ENCODE measurements at places on chromosomes 5 and 9. TPM values are rescaled to one million over a fixed set of nuclear protein-coding genes. Genes with fewer than 3 reads are reported as not detected.

The PTPRD gene
- 55.8 TPM for polyA plus RNA-seq

The C5orf24 gene
- polyA plus RNA-seq, result 70.3 TPM

The SPINK1 gene
- polyA plus RNA-seq, result not detected

The FOXI1 gene
- polyA plus RNA-seq, result not detected

The IL11RA gene
- 105 TPM for polyA plus RNA-seq

The TAF11L13 gene
- polyA plus RNA-seq, result not detected

The NR2F1-AS1 gene
- 4.8 TPM for polyA plus RNA-seq

The AIF1L gene
- polyA plus RNA-seq, result 27.8 TPM

The PCDHGB7 gene
- polyA plus RNA-seq, result 7.0 TPM

The CNTRL gene
- polyA plus RNA-seq, result 17.8 TPM

The NR5A1 gene
- polyA plus RNA-seq, result not detected

The IL4 gene
- polyA plus RNA-seq, result not detected

- DNase-seq, result no peak
These were observed 28.4 kb downstream of the PSAT1 start for GRCh38 chr9:78325343-78325742.

DNA sequence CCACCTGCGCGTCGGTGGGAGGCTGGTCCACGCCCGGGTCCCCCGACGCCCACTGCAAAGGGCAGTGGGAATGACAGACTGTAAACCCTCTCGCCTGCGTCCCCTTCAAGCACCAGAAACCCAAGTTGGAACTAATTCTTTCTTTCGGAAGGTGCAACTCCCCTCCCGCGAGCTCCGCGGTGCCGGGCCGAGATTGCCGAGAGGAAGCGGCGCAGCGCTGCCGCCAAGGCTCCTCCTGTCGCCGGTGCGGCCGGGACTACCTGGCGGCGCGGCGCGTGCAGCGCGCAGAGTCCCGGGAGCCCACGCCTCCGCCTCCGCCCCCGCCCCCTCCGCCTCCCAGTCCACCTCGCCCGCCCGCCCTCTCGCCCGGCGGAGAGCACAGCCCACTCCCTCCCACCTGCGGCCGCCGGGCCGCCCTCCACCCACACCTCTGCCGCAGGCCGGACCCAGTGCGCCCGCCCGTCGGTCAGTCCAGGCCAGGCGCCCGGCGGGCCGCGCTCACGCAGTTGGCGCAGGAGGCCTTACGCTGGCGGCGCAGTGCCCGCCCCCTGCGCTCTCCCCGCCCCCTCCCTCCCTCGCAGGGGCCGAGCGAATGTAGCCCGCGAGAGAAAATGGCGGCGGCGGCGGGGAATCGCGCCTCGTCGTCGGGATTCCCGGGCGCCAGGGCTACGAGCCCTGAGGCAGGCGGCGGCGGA, at the start of gene MAP3K1:
Gene MAP3K1, plus strand, starts transcription at position 587 of the 695 bp plus-strand sequence. Its CDS starts 25 bp downstream, at position 612.
- no peak for DNase-seq

- DNase-seq, result no peak
These were observed 190.8 kb upstream of the RASA1 start for GRCh38 chr5:87076931-87077330.

- DNase-seq, result no peak
These were observed 170.0 kb downstream of the TMEM38B start for GRCh38 chr9:105864248-105864898.

- no peak for DNase-seq
These were observed 203.4 kb downstream of the AUH start for GRCh38 chr9:91158286-91158685.

DNA sequence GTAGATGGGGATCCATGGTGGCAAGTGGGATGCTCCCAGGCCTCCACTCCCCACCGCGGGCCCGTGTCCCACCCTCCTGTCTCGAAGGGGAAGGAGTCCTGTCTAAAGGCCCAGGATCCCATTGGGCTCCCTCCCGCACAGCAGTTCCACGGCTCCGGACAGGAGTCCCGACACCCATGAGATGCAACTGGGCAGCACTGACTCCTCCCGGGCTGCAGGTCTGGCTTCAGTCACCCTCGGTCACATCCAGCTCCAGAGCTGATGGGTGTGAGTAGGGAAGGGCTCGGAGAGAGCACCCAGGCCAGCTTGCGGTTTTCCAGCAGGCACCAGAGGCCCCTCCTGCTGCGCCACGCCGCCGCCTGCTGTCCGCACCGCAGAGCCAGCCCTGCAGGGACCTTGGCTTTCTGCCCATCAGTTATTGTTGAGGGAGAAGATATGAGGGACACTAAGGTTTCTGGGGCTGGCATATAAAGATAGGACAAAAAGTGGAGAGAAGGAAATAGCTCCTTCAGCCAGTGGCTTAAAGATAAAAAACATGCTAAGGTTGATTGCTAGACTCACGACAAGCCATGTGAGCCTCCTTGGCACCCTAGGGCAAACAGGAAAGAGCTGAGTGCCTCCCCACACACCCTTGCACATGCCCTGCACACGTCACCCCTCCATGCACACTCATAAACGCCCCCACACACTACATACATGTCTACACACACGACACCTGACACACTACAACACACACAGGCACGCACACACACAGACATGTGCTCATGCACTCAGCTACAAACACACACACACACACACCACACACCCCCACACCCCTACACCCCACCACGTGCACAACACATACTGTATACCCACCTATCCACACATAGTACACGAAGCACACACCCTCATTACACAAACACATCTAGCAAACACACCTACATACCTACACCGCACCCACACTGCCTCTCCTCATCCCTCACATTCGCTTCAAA, 79.0 kb downstream of the AK8 start:
- no peak for DNase-seq

- no peak for DNase-seq
These were observed 51.6 kb upstream of the ZFR start for GRCh38 chr5:32496104-32496503.

DNA sequence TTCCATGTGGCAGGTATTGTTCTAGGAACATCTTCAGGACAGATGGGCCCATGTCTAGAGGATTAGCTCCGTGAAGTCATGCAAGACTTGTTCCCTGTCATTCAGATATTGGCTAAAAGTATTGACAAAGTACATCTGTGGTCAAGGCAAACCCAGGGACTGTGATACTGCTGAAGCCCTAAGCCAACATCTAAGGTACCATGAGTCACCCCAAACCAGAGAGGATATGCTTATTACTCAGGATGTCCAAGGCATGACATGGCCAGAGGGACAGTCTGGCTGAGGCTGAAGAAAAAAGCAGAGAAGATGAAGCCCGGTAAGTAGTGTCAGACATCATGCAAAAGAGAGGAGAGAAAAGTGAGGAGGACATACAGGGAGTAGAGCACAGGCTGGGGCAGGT, 31.0 kb downstream of the HMHB1 start:
- no peak for DNase-seq

- no peak for DNase-seq
These were observed 160.7 kb upstream of the PITX1 start for GRCh38 chr5:135194573-135195269.

DNA sequence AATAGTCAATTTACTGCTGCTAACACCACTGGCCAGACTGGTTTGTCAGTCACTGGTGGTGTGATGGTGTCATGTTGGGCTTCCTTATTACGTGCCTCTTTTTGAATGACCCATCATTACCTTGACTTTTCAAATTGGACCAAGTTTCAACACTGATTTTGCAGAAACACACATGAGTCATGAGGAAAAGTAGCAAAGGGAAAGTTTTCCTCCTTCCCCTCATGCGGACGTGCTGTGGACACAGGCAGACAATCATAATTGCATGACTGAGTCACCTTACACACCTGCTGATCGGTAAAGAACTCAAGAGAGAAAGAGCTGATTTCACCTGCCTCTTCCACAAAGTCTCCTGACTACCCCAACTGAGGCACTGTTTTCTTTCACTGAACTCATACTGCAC, 324.5 kb downstream of the ARRDC3 start:
- no peak for DNase-seq

DNA sequence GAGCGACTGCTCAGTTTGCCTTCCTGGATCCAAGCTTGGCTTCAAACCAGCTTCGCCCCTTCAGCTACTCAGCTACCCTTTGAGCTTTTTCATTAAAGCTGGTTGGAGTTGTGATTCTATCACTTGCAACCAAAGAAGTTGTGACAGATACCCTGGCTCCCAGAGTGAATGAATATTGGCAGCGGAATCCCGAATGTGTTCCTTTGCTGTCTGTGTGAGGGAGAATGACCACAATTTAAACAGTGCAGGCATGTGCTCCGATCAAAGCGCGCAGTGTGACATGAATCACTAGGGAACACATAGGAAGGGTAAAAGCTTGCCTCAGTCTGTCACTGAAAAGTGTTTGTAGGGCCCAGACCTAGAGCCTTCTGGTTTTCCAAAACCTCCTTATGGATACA, 6.6 kb upstream of the AFAP1L1 start:
- no peak for DNase-seq

- no peak for DNase-seq
These were observed 5.0 kb downstream of the KCNIP1 start for GRCh38 chr5:170508660-170509347.

- no peak for DNase-seq
These were observed 3.1 kb downstream of the CLTB start for GRCh38 chr5:176413255-176413565.

DNA sequence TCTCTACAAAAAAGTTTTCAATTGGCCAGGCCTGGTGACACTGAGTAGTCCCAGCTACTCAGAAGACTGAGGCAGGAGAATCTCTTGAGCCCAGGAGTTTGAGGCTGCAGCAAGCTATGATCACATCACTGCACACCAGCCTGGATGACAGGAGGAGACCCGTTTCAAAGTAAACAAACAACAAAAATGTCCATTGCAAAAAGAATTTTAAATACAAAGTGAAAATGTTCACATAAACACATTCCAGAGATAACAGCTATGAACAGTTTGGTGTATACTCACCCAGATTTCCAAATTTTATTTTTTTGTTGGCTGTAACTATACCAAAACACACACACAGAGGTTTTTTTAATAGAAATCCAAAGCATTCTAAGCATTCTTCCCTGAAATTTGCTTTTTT, 39.8 kb downstream of the ADRA1B start:
- no peak for DNase-seq

- no peak for DNase-seq
These were observed 26.9 kb downstream of the MTX3 start for GRCh38 chr5:79964136-79964535.

DNA sequence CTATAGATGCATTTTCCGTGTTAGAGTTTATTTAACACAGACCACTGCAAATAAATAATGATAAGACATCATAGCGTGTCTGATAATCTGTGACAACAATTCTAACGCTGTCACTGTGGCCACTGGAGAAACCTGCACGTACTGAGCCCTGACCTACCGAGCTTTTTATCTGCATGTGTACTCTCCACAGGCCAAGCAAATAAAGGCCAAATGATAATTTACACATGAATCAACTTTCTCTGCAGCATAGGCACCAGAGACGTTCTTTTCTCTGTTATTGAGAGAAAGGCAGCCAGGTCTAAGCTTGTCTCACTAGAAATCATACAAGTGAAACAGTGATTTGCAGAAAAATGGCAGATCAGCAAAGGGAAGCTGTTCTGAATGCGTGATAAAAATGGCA, 75.8 kb downstream of the POU5F2 start:
- no peak for DNase-seq

- no peak for DNase-seq
These were observed 374.2 kb downstream of the EFNA5 start for GRCh38 chr5:107296572-107296971.

DNA sequence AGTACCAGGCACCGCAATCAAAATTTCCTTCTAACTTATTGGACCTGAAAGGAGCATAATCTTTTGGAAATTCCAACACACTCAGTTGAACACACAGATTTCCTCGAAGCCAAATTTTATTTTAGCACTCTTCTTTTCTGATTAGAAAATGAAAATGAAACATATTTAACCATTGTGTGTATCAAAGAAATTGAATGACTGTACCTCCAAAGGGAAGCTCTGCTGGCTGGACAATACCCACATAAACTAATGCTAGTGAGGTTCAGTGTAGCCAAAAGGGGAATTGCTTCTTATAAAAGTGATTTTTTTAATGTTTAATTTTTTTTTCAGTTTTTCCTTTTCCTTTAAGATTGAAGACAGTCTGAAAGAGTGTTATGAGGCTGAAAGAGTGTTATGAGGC, 239.6 kb upstream of the NREP start:
- no peak for DNase-seq

DNA sequence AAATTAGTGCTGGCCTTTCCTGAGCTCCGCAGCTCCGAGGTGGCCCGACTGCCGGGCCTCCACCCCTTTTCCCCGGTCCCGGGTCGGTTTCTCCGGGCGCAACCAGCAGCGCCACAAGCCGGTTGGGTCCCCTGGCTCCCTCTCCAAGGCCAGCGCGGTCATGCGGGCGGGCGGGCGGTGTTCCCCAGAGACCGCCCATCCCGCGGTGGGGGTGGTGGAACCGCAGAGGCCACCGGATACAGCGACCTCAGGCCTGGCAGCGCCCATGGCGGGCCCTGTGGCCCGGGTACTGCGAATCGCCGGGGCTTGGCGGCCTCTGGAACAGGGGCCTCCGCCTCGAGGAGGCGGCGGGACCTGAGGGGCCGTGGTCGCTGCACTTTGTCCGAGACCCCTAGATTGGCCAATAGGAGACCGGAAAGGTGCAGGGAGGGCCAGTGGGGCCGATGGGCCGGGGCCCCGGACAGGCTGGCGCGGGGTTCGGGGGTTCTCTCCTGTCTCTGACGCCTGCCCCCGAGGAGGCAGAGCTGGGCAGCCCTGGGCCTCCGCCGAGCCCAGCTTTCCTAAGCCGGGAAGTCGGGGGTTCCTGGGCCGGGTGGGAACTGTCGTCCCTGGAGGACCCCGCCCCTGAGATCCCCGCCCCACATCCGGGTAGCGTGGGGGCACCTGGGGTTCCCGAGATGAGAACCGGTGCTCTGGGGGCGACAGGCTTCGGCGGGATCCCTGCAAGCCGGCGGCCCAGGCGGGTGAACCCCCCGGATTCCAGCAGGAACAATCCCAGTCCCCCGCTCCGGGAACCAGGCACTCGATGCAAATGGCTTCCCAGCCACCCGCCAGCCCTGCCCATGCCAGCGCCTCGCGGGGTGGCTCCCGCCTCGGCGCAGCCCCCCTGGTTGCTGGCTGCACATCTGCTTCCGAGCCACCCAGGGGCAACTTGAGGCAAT, 293.9 kb downstream of the ZSWIM6 start:
- no peak for DNase-seq

- no peak for DNase-seq
These were observed 21.0 kb upstream of the CDKN2B start for GRCh38 chr9:22030101-22030598.

- no peak for DNase-seq
These were observed 94.4 kb upstream of the ITGA1 start for GRCh38 chr5:52693280-52693679.

DNA sequence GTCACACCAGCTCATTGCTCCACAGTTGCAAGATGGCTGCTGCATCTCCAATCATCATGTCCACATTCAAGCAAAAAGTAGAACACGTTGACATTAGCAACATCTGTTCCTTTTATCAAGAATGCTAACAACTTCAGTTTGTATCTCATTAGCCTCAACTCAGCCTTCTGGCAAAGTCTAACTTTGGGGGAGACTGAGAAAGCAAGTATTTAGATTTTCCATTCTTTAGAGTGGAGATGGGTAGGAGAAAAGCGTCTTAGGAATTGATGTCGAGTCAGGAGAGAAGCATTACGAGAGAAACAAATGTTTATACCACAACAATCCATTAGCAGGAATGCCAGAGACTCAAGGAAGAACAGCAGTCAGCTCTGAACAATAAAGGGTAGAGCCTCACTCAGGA, 446.3 kb downstream of the ENC1 start:
- no peak for DNase-seq

GRCh38 chr5:96144289-96144688, 182.6 kb upstream of the ELL2 start:
- no peak for DNase-seq

GRCh38 chr5:5165541-5166002, 25.4 kb downstream of the ADAMTS16 start:
- no peak for DNase-seq

All from forelimb muscle (tissue), 1 donor.